ENCODE measurements at places on chromosomes 12 and 14.

DNA sequence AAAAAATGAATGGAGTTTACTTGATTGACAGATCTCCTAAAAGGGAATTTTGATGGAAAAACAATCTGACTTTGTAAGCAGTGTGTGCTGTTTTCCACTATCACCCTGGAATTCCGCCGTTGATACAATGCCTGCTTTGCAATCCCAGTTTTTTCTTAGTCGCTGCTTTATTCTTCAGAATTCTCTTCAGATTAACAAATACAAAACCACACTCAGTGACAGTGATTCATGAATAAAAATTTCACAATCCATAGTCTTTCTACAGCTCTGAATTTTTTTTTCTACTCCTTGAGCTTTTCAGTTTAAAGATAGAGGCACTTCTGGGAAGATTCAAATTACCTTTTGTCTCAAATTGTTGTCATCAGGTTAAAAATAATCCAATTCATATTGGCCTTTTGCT lies 44.6 kb upstream of the KITLG start:
- peak; percentile 66 for DNase-seq

GRCh38 chr12:49190974-49191373 lies 2.1 kb upstream of the TUBA1A start:
- no peak for DNase-seq

DNA sequence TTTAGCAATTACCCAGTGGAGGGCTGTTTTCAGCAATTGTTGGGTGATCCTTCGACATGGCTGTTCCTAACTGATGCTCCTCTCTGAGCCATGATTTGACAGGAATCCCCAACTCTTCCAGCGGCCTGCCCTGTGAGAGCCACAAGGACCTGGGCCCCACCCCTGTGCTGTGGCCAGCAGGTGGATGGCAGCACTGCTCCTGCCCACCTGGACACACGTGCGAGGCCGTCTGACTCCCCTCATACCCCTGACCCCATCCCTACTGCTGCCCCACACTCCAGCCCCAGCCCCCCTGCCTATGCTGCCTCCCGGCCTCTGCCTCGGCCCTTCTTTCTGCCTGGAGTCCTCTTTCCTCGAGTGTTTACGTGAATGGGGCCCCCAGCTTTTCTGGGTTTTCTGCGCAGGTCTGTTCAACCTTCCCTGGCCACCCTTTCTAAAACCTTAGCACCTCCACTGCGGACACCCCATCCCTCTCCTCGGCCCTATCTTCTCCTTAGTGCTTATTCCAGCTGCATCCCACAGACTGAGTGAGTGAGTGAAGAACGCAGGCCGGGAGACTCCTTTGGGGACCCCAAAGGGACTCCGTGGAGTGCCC lies 111.4 kb downstream of the DICER1 start:
- DNase-seq, result no peak

GRCh38 chr14:50040401-50040775 lies 76.0 kb downstream of the VCPKMT start:
- no peak for DNase-seq

DNA sequence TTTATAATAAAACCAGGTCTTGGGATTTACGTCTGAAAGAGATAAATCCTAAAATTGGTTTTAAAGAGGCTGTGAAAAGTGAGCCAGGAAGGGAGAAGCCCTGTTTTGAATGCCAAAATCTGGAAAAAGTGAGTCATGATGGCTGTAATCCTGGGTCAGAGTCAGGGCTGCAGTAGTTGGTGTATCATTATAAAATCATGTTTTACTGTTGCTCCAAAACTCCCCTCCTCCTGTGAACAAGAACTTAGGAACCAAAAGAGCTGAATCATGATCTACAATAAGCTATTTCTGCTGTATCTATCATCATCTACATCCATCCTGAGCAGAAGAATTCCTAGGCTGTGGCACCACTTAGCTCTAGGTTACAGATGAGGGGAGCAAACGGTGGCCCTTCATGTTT lies 79.3 kb downstream of the LMO3 start:
- DNase-seq, result peak; percentile 8

DNA sequence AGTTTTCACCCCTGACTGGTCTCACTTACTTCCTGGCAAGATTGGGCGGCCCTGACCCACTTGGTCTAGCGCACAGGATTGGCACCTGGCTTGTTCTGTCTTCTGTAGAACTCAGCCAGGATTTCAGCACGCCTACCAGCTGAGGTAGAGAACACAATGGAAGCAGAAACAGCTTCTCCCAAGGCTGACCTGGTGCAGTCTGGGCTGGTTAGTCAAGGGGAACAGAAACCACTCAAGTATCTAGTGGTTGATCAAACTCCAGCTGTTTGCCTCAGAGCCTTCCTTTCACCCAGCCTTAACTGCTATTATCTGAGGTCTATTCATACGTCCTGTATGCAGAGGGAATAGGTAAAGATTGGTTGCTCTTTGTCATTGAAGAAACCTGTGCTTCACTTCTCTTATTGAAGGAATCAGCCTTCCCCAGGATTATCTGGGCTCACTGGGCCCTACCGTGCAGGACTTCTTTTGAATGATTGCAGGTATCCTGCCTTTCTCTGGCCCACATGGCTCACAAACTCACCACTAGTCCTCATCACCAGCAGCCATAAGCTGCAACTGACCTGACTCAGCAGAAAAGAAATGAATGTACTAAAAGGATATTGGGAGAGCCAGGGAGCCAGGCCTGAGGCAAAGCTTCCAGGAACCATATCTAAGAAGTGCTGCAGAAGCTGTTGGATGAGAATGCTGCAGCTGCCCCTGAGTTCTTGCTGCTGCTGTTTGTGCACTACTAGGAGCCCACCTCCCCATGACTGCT lies 2.5 kb upstream of the PLEKHD1 start:
- DNase-seq, result no peak

DNA sequence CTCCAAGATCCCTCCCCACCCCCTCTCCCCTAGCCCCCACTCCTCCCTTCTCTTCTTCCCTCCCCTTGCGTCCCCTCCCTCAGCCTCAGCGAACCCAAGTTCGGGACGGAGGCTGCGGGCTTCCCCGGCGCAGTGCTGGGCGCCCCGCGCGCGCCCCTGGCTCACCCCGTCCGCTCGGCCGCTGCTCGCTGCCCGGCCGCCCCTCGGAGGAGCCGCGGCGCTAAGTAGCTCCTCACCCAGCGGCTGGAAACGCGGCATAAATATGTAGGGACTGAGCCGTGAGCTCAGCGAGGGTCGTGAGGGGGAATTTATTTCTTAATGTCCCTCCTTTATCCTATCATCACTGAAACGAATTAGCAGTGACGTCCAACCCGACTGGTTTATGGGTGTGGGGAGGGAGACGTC lies at the start of gene NOS1:
Gene NOS1, minus strand, starts transcription at position 280 of the 405 bp plus-strand sequence. CDS start 30,557 bp downstream, outside the sequence.
- no peak for DNase-seq

- DNase-seq, result no peak
Measured at GRCh38 chr14:44971459-44971858, 9.5 kb downstream of the TOGARAM1 start.

DNA sequence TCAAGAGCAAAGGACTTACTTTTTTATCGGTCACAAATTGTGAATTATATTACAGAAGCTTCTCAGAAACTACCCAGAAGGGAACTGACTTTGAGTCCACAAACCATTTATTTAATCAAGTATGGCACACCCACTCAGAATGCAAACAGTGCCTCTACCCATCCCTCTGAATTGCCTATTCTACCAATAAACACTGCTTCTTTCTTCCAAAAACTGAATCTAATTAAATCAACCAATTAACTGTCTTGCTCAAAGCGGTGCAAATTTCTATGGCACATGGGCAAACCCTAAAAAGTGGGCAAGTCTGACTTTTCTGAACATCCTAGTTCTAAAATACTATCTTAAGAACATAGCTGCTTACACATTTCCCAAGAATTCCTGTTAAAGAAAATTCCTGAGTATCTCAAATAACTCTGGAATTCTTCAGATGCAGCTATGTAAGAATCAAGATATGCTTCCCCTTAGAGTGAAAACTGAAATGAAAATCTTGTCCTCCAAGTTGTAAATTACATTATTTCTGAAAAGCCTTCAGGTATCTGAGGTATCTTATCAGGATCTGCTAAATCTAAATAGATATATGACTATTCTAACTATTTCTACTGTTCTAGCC lies 4.3 kb downstream of the SPTLC2 start:
- no peak for DNase-seq

DNA sequence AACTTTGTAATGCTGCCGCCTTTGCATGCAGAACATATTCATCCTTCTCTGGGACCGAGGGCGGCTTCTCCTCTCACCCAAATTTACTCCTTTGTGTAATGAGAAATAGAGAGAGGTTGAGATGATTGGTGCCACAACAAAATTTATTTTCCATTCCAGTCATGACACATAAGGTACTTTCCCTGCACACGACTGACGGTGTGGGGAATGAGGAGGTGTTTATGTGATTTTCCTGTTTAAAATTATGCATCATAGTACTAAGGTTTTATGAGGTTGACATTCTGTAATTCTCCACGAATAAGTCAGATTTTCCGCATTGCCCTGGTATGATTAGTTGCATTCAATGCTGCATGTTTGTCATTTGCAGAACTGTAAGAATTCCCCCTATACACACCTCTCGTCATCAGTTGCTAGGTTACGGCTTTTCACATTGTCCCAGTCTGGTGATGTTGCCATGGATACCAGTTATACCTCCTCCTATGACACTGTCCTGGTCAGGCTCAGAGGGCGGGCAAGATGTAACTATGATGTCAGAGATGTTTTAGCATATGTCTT lies 23.1 kb downstream of the BICDL1 start:
- DNase-seq, result no peak

- no peak for DNase-seq
Measured at GRCh38 chr12:42237853-42238239, 202 bp downstream of the YAF2 start.

GRCh38 chr12:109504068-109504467 lies 26.6 kb downstream of the UBE3B start:
- DNase-seq, result no peak

Data from foreskin fibroblast (primary cell).